Activated T-cell treated with anti-CD3 and anti-CD28 coated beads, Interleukin-2, amount 50 U/mL, for 72 hours (primary cell): ENCODE measurements at places on chromosomes 3 and 15.

GRCh38 chr15:38620851-38621594 is 56.4 kb upstream of the RASGRP1 start:
- no peaks in the 10 kb centered on the region for H3K36me3 ChIP-seq
- no peak overlapping the region for H3K4me3 ChIP-seq
- H3K27ac ChIP-seq = no peak overlapping the region
- DNase-seq = no peak

- H3K36me3 ChIP-seq = no peaks in the 10 kb centered on the region
- H3K27ac ChIP-seq = no peak overlapping the region
- H3K4me3 ChIP-seq = no peak overlapping the region
- no peaks in the 10 kb centered on the region for H3K27me3 ChIP-seq
- DNase-seq = no peak
- H3K4me1 ChIP-seq = peaks cover 10% of the 10 kb centered on the region
Observed at GRCh38 chr15:90318591-90318990, 33.5 kb upstream of the ZNF774 start.

- H3K27me3 ChIP-seq = peaks cover 6% of the 10 kb centered on the region
- no peak for DNase-seq
- no peak overlapping the region for H3K27ac ChIP-seq
- H3K4me3 ChIP-seq = no peak overlapping the region
- H3K4me1 ChIP-seq = no peaks in the 10 kb centered on the region
Observed at GRCh38 chr3:73592154-73593144, 32.3 kb downstream of the PDZRN3 start.

- no peak overlapping the region for H3K27ac ChIP-seq
- H3K27me3 ChIP-seq = no peaks in the 10 kb centered on the region
- DNase-seq = no peak
- H3K4me3 ChIP-seq = no peak overlapping the region
- H3K4me1 ChIP-seq = no peaks in the 10 kb centered on the region
Observed at GRCh38 chr15:99009741-99010330, 2.2 kb upstream of the PGPEP1L start.

- peaks cover 10% of the 10 kb centered on the region for H3K4me1 ChIP-seq
- H3K36me3 ChIP-seq = no peaks in the 10 kb centered on the region
- H3K27ac ChIP-seq = no peak overlapping the region
- no peak for DNase-seq
- no peak overlapping the region for H3K4me3 ChIP-seq
Observed at GRCh38 chr3:58800940-58801339, 134.4 kb upstream of the FAM3D start.
